MM.1S (cell line): ENCODE measurements at places on chromosomes 6 and 20.

GRCh38 chr6:16670183-16670582 is 91.1 kb downstream of the ATXN1 start:
- no peak for DNase-seq

DNA sequence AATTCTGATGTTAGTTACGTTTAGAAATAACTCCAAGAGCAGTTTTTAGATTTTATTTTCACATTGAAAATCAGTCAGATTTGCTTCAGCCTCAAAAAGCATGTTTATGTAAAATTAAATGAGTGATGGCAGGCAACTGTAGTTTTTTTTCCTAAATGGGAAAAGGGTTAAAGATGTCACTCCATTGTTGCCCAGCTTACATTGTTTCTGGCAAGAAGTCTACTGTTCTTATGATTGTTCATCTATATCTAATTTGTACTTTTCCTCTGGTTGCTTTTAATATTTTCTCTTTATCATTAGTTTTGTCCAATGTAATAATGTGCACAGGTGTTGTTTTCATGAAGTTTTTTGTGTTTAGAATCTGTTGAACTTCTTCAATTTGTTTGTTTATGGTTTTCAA is 6.7 kb upstream of the TTK start:
- no peak for DNase-seq

DNA sequence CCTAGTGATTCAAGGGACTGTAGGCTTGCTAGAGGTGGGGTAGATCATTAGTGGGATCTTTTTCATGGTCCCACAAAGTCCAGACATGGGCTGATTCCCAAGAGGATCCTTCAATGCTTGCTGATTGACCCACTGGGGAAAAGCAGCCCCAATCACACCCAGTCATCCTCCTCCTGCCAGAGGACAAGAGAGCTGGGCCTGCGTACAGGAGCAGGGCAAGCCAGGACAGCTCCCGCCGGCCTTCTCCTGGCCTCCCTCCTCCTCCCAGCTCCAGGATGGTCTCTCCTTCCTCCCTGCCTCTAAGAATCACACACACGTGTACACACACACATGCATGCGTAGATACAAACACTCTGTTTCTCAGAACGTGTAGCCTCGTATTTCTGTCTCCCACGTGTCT is 27.0 kb downstream of the KCNK15 start:
- no peak for DNase-seq

- DNase-seq, result no peak
These were observed 182.8 kb upstream of the FOXQ1 start for GRCh38 chr6:1129131-1129530.

- peak; percentile 36 for DNase-seq
These were observed 220.4 kb downstream of the PLCB1 start for GRCh38 chr20:8352486-8352885.
